ENCODE measurements at places on chromosomes 3 and 15.

DNA sequence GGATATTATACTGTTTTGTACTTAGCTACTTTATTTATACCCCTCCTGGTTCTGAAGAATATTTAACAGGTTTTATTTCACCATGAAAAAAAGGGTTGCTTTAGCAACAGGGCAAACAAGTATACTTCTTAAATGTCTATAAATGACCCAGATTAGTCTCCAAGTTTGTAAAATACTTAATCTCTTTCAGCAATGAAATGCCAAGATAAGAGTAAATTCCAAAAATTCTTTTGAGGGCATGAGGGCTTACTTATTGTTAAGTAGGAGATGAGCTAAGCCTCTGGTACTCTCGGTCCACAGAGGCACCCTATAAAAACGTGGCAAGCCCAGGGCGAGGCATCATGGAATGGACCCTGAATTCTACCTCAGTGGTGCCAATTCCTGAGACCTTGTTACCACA, 264.8 kb upstream of the NSMCE3 start:
- DNase-seq: peak; percentile 42

- no peak for DNase-seq
Observed at GRCh38 chr15:92853222-92853621, 46.9 kb upstream of the CHD2 start.

GRCh38 chr3:48595526-48596121, 495 bp upstream of the COL7A1 start:
- peak; percentile 53 for DNase-seq

GRCh38 chr3:30282154-30282696, 324.2 kb upstream of the TGFBR2 start:
- peak; percentile 87 for DNase-seq

- peak; percentile 43 for DNase-seq
Observed at GRCh38 chr15:75023872-75024636, 664 bp downstream of the PPCDC start.

DNA sequence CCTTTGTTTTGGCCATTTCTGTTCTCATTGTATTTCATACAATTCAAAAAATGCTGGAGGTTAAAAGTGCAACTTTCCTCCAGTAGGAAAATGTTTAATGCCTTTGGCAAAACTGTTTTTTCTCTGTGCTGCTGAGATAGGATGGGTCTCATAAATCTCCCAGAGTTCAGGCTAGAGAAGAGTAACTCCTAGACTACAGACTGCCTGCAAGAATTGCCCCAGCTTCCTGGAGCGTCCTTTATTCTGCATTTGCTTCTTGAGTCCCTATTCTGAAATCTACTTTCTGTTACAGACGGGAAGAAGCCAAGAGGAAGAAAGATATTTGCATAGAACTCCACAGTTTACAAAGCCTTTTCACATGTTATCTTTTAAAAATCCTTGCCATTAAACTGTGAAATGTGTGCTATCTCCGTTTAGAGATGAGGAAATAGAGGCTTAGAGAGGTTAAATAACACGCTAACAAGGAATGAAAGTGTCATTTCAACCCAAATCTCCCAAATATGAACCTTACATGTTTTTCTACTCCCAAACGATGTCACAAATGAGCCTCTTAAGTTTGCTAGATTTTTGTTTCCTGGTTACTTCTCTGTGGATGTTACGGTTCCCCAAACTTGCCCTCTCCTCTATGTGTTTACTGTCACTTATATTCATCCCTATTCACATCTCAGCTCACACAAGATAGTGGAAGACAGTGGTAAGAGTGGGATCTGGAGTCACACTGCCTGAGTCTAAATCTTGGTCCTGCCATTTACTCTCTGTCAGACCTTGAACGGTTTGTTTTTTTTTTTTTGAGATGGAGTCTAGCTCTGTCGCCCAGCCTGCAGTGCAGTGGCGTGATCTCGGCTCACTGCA, 17.4 kb downstream of the NANOGP8 start:
- peak; percentile 8 for DNase-seq

- DNase-seq: peak; percentile 46
Observed at GRCh38 chr3:66452303-66453011, 48.4 kb downstream of the LRIG1 start.

DNA sequence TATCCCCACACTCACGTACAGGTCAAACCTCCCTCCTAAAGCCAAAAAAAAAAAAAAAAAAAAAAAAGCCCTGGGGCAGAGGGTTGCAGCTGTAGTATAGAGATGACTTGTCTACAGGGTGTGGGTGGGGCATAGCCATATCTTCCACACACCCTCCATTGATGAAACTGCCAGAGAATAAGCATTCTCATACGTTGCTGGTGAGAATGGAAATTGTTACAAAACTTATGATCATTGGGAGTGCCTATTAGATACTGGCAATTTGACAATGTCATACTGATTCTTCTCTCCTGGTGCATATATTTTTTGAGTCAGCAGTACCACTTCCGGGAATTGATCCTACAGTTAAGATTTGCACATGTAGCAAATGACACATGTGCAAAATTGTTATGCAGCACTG, 11.0 kb upstream of the CTNNB1 start:
- no peak for DNase-seq

GRCh38 chr15:85889956-85890619, 95.4 kb upstream of the KLHL25 start:
- no peak for DNase-seq

DNA sequence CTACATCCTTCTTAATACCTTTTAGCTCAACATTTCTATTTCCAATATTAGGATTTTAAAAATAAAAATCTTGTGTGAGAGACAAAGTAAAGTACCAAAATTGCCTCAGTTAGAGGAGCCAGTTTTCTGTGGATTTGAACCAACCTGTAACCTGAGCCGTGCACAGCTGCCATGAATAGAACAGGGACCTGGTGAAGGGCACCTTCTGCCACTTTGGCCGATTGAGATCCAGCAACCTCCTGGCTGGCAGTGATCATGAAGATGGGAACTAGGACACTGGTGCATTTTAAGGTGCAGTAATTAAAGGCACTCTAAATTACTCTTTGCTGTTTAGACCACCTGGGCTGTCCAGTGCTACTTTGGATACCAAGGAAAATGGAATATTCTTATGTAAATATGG, 34.3 kb upstream of the TRAK1 start:
- no peak for DNase-seq

GRCh38 chr3:57893668-57894067, 114.6 kb upstream of the FLNB start:
- DNase-seq: no peak

DNA sequence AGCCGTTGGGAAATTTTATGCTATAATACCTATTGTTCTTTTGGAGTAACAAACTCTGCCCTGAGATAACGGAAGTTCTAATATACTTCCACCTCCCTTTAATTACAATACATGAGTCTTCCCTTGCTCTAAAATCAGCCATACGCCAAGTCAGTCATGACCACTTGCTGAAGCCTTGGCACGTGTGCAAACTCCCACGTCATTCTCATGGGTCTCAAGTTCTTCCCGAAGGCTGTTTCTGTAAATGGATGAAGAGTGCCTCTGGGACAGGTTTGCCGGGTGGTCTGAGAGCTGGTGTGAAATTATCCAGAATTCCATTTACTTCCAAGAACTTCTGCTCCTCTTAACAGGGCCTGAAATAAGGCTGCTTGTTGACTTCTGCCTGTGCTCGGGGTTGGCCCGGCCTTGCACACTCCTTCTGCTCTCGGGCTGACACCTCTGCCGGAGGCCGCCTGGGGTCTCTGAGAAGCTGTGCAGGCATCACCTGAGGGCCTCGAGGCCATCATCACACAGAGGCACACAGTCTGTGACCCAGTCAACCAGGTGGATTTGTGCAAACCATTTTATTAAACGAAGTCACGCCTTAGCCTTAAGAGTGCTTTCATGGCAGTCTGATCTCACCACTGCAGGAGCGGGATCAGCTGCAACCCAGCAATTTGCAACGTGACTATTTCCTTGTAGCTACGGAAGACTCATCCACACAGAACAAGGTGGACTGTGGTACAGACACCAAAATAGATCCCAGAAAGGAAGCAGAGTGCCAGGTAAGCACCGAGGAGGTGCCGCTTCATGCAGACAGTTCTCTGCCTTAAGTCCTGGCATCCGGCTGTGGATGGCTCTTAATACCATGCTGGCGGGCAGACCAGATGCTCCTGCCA, 120.1 kb downstream of the ADAMTS17 start:
- peak; percentile 57 for DNase-seq

GRCh38 chr3:104886220-104886995, 480.3 kb upstream of the ALCAM start:
- peak; percentile 29 for DNase-seq

DNA sequence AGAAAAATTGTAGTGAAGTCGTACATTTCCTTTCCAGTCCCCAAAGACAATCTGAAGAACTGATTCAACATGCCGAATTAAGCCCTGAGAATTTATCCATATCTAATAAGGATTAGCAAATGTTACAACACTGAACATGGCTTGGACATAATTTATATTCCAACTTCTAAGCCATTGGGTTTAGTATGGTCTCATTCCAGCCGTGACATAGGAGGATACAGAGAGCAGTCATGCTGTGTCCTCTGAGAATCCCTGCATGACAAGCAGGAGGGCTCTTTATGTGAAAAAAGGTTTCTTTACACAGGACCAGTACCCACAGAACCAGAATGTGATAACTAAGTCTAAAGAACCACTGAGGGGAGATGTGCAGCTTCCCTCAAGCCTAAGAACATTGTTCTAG, 231.9 kb upstream of the WNT5A start:
- DNase-seq: no peak

DNA sequence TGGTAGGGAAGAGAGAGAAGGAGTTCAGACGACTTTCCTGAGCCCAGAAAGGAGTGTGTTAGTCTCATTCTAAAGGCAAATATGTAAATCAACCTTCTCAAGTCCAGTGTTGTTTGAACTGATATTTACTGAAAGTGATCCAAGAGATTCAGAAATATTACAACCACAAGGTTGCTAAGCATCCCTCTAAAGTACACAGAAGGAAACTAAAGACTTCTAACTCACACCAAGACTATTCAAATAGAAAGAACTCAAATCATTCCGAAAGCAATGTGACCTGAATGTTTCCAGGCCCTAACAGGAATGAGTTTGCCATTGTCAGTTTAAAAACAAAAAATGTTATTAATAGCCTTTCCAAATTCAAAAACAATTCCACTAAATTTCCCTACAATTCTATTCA, 56.9 kb upstream of the VGLL3 start:
- no peak for DNase-seq

DNA sequence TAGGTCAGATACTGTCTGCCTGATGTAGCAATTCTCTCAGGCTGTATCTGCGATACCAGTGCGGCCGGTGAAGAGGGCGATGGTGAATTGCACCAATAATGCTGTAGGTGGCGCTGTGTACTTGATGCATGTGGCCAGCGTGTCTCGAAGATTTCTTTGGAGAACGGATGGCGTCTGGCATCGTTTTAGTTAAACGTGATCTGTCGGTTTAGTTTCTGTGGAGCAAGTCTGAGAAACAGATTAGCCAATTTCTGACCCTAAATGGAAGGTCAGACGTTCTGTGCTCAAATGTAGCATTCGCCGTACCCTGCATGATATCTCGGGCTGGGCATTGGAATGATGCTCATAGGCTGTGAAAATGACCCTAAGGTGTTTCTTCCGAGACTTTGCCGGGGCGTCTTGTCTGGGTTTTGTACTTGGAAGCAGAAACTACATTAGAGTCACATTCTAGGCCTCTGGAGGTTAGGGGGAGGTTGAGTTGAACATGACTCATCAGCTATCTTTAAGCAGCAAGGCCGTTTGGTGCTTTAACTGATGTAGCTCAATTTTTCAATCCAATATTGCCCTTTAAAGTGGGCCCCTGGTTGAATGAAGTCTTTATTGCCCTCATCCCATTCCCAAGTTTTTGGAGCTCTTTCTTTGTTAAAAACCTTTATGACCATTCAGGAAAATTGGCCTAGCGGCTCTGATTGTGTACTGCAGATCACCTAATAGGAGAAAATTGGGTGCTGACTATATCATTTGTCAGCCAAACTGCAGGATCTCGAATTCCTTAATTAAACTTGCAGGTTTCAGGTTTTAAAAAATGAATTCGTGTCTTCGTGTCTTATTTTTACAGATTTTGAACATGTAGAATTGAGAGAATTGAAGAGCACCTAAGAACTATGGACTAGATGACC, 80.0 kb downstream of the SQOR start:
- peak; percentile 86 for DNase-seq

DNA sequence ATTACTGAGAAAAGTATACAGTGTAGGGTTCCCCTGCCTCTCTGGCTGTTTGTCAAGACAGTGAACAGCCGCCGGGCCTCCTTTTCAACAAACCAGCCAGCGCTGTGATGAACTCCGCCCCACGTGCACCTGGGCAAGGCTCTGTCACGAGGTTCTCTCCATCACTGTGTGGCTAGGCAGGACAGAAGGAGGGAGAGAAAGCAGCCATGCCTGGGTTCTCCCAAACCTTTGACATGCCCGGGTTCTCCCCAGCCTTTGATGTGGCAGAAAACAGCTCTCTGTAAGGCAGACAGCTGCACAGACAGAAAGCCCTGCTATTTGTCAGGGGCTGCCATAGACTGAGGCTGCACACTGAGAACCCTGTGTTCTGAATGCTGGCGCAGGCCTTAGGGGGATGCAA, 101.4 kb upstream of the TRPM1 start:
- no peak for DNase-seq

- DNase-seq: no peak
Observed at GRCh38 chr3:50890688-50891344, 216.1 kb downstream of the DOCK3 start.

GRCh38 chr3:72753495-72753894, 94.8 kb downstream of the SHQ1 start:
- no peak for DNase-seq

- no peak for DNase-seq
Observed at GRCh38 chr15:81785679-81786078, 260.1 kb downstream of the MEX3B start.

DNA sequence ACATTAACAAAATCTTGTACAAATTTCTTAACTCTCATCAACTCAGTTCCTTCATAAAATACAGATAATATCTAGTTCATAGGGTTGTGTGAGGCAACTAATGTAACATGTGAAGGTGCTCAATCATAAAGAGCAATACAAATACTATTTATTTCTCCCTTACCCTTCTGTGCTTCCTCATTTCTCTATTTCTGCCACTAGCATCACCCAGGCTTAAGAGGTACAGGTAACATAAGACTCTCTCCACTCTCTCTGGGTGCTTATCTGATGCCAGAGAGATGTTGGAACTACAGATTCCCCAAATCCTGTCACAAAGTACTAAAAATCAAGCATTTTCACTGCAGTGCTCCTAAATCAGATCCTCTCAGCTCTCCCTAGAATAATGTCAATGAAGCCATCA, 74.9 kb downstream of the DPH6 start:
- DNase-seq: no peak

DNA sequence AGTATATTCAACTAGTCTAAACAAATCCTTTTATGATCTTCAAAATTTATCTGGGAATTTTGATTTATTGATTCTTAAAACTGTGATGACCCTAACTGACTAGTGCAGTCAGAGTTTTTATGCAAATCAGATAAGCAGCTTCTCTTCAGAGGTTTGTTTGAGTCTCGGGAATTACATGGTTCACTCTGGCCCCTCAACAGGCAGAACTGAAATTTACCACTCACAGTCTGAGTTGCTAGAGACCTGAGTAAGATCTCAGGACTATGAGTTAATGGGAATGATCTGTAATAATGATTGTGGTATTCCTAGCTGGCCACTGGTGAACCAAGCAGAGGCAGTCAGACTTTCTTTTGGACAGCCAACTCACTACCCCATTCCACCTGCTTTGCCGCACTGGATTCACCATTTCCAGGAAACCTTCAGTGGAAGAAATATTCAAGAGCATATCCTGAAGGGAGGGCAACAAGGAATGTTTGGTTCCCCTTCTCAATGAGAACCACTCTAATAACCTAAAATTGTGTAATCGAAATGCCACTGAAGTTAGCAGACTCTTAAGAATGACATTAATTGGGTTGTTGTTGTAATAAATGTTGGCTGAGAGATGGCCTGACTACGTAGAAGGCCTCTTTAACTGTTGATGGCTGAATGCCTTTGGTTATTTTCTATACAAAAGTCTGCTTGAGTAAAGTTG, 11.5 kb upstream of the DNAJC13 start:
- DNase-seq: peak; percentile 21
